IMR-90 (cell line): ENCODE measurements at places on chromosomes 1 and 21.
A peak's percentile ranks its signal among the peaks of the same experiment; 100 is the strongest.

DNA sequence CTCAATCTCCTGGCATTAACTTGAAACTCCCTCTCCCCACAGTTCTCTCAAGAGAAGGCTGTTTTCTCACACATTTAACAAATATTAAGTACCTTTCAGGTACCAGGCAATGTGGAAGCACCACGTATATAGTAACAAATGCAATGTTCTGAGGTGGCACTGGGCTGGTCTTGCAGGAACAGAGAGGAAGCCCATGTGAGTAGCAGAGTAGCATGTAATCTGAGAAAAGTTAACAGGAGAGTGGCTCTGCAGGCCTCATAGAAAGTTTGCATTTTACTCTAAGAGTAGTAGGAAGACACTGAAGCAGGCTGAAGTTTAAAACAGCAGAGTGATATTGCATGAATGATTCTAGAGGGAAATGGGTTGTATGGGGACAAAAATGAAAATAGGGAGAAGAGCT lies 21.0 kb downstream of the ZNF281 start:
- no peak for DNase-seq

GRCh38 chr1:226845624-226846023 lies 24.8 kb upstream of the PSEN2 start:
- no peak for DNase-seq

GRCh38 chr1:92877792-92878191 lies 46.0 kb downstream of the RPL5 start:
- DNase-seq, result peak; percentile 46

DNA sequence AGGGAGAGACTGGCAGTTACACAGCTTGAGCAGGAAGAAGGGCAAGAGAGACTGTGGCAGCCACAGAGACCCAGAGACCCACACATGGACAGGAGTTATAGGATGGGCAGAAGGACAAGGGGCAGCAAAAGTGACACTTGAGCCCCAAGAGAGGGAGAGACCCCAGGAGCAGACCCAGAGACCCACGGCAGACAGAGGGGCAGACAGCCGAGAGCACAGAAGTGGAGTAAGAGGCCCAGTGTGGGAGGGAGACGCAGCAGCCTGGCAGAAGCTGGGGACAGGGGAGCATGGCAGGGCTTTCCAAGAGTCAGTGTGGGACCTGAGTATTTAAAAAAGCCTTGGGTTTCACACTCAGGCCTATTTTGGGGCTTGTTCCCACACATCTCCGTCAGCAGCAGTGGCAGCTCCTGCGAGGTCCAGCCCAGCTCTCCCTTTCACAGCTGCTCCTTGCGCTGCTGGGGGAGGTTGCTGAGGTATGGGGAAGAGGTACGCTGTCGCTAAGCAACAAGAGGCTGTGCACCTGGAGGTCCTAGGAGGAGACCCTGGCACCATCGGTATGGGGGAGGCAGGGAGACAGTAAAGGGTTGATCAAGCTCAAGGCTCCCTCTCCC lies 9.0 kb upstream of the MEF2D start:
- no peak for DNase-seq

DNA sequence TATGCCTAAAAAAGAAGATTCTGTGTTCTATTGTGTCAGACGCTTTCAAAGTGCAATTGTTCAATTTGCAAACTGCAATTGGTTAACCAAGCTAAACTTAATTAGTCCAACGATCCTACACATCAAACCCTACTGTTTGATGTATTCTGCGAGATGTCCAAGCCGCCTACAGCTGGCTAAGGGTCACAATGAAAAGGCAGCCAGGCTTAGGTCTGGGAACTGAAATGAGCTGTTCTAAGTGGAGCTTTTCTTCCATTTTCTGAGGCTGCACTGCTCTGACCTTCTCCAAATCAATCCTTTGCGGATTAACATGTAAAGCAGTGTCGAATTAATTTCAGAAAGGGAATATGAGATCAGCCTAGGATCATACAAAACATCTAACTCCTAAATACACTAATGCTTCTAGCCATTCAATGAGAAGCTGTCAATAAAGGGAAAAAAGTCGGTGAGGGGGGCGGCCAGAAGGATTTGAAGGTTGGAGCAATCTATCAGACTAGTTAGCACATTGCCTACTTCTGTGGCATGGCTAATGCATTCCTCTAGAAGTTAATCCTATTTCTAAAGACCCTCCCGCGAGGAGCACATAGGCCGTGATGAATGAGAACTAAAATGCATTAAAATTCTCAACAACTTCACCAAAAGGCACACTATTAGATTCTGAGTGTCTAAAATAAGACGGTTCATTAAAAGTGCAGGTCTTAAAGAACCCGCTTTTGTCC lies 119.0 kb downstream of the SIM2 start:
- DNase-seq, result no peak

DNA sequence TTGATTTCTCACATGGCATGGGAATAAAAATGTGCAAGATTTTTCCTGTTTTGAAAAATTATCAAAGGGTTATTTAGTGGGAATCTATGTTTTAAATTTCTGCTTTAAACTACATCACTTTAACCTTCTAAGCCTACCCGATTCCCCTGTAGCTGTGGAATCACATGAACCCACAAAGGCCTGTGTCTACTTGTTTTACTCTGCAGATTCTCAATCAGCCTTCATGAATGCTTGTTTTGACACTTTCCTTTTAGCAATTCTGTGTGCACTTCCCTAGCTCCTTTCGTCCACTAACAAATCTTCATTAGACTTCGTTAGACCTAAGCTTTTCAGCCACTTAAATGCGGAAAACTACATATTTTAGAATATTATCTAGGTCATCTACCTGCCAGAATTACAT lies 56.0 kb upstream of the C1orf21 start:
- no peak for DNase-seq

DNA sequence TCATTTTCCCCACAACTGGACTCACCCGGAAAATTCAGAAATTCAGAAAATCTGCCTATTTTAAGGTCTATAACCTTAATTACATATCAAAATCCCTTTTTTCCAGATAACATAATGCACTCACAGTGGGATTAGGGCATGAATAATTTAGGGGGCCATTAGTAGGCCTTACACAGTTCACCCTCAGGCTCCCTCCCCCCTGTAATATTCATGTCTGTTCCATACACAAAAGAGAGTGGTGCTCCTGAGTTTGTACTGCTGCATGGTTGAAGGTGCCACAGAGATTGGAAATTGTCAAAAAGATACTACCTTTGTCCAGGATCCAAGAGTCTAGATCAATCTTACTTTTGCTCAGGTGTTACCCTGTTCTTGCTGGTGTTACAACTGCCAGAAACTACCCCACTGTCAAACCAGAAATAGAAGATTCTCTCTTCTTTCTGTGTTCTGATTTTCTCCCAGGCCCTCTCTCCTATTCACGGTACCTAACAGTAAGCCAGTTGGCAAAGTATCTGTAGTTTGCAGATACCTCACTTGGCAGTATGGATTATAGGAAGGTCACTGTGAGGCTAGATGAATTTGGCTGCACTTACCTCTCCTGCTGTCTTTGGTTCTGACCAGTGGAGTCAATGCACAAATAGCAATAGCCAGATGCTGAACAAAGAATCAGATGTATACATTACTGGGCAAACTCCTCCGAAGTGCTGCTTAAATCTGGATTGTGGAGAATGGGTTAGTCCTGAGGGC lies 53.2 kb downstream of the C1orf198 start:
- no peak for DNase-seq

DNA sequence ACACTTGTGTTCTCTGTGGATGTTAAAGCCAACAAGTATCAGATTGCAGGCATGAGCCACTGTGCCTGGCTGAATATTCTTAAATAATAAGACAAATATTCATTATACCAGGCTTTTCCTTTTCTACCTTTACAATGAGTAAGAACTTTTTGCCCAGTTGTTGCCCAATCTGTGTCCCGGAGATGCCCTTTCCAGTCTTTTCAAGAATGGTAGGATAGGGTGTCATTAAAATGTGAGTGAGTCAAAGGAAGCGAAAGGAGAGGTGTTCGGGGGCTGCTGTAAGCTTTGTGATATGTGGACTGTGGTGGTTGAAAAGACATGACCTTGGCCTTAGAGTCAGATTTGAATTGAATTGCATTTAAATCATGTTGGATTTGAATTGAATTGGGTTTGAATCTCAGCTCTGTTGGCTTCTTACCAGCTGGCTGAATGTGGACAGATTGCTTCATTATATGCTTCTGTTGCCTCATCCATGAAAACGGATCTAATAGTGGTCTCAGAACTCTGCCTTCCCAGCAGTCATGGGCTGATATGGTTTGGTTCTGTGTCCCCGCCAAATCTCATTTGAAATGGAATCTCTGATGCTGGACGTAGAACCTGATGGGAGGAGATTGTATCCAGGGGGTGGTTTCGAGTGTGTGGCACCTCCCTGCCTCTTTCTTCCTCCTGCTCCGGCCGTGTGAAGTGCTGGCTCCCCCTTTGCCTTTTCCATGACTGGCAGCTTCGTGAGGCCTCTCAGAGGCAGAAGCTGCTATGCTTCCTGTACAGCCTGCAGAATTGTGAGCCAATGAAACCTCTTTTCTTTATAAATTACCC lies 22.7 kb upstream of the AADACL3 start:
- DNase-seq, result no peak

GRCh38 chr1:91020967-91021685 lies 709 bp downstream of the ZNF644 start:
- peak; percentile 89 for DNase-seq

DNA sequence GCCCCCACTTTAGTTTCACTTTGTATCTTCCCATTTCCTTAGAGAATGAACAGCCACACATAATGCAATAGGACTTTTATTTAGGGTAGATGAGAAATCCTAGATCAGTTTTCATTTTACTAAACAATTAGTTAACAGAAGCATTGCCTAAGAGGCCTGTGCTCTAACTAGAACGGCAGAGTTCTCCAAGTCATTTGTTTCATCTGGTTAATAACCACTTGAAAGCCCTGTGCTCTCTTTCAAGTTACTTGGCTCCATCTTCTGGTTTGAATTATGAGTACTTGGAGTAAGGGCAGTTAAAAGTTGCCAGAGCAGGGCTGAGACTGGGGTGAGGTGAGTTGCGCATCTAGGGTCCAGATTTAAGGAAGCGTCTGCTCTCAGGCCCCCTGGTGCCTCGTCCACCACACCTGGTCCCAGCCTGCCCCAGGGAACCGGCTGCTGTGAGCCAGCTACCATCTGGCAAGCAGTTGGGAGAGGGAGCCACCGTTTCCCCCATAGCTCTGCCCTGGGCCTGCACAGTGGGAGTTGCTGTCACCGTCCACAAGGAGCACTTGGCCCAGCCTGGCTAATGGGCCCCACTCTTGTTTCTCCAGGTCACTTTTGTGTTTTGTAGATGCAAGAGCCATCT lies 18.1 kb upstream of the SLC44A3 start:
- peak; percentile 94 for DNase-seq

DNA sequence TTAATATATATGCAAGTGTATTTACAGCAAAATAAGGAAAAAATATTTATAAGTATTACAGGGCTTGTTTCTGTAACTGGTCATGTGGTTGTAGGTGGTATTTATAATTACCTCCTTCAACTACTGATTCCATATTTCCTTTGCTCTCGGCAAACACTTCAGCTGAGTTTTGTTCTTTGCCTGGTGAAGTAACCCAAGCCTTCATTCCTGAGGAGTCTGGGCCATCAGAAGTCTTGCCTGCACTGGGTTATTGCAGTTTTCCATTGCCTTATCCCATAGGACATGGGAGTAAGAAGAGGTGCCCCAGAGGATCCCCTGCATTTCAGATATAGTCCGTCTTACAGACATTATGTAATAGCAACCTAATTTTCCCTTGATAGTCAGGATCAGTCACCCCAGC lies 23.8 kb downstream of the MARK1 start:
- DNase-seq, result no peak

- no peak for DNase-seq
These were observed 44.9 kb downstream of the MAP3K21 start for GRCh38 chr1:233372218-233373120.

- no peak for DNase-seq
These were observed 32.1 kb upstream of the LRIG2 start for GRCh38 chr1:113040718-113041412.

DNA sequence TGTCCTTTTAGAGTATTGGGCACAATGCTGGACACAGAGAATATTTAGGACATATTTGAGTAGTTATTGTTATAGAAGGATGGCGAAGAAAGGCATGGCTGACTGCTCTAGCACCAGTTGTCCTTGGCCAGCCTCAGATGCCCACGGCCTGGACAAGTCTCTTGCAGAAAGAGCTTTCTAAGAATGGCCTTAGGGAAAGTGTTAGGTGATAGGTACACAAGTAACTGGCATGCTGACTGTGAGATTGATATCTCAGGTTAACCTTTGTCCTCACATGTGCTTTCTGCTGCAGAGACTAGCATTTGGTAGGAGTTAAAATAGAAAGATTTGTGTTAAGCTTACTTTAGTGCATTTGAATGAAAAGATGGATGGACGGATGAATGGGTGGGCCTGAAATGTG lies 10.1 kb downstream of the SFT2D2 start:
- no peak for DNase-seq

- DNase-seq, result no peak
These were observed 39.0 kb upstream of the LMX1A start for GRCh38 chr1:165395478-165395877.

DNA sequence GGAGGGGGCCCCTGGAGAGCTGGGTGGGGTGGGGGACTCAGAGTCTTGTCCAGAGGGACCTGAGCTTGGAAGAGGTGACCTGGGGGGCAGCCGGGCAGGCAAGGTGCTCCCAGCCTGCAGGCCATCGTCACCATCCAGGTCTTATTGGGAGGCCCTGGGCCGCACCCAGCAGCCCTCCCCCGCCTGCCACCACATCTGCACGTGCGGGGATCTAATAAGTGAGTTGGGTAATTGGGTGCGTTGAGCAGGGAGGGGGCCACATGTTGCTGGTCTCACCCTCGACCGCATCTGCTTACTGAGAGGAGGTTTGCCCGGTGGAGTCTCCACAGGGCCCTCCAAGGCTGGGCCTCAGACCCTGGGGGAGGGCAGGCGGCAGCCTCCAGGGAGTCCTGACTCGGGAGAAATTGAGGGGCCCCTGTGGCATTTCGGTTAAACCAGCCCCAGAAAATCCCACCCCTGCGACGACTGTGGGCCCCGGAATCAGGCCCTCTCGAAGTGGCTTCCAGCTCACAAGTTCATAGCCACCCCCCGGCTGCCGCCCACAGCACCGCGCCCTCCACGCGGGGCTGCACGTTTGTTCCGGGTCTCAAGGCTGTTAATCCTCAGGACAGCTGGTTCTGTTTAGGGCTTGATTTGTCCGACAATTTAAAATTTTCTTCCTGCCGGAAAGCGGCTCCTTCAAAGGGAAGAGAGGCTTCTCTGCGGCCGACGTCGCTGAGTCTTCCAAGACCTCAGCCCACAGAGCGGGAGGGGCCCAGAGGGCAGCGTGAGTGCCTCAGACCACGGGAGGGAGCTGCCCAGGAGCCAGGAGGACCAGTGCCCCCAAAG lies 14.7 kb upstream of the COL6A2 start:
- no peak for DNase-seq

DNA sequence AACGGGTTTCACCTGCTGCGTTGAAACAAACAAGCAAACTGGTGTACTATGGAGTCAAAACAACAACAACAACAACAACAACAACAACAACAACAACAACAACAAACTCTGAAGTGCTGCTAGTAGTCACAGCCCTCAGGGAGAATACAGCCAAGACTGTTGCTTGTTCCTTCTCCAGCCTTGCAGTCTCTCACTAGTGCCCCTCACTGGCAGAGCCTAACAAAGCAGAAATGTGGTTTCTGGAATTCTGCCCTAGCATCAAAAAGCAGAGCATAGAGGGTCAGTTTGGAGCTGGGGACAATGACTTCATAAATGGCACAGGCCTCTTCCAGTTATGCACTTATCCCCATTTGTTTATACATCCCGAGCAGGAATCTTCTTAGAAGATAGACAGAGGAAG lies 187.4 kb downstream of the KCNK2 start:
- no peak for DNase-seq
